Parietal lobe (tissue), 2 donors: ENCODE measurements at places on chromosomes 2 and 18. TPM values are rescaled to one million over a fixed set of nuclear protein-coding genes. Genes with fewer than 3 reads are reported as not detected.

PPP1R1C gene
- 0.94 TPM for total RNA-seq

GAREM1 gene
- 33.5 TPM for total RNA-seq

RAB12 gene
- total RNA-seq = 88.3 TPM

SCLY gene
- 19.4 TPM for total RNA-seq

LAMA3 gene
- 6.6 TPM for total RNA-seq

RIT2 gene
- 30.0 TPM for total RNA-seq

GALNT3 gene
- 7.8 TPM for total RNA-seq

CCDC68 gene
- 1.6 TPM for total RNA-seq

CCL20 gene
- not detected for total RNA-seq

PPP1R7 gene
- total RNA-seq = 35.1 TPM

CEBPZOS gene
- total RNA-seq = 26.6 TPM

MYO3B gene
- 0.94 TPM for total RNA-seq

EFR3B gene
- total RNA-seq = 69.5 TPM

STK17B gene
- total RNA-seq = 5.6 TPM

GPR39 gene
- 10.0 TPM for total RNA-seq

OTX1 gene
- total RNA-seq = 4.1 TPM

LONRF2 gene
- 87.6 TPM for total RNA-seq

CFAP210 gene
- 2.2 TPM for total RNA-seq

SCTR gene
- total RNA-seq = not detected

FAHD2B gene
- total RNA-seq = 13.1 TPM

CAPN13 gene
- total RNA-seq = 0.31 TPM

GAL3ST2 gene
- total RNA-seq = 1.3 TPM

CYRIA gene
- total RNA-seq = 199 TPM

SPDYA gene
- total RNA-seq = 5.0 TPM

ATP6V1C2 gene
- total RNA-seq = 2.8 TPM

FMNL2 gene
- total RNA-seq = 123 TPM

SLC4A3 gene
- total RNA-seq = 34.4 TPM

PLGLB2 gene
- 5.9 TPM for total RNA-seq

GAD1 gene
- total RNA-seq = 162 TPM

COL5A2 gene
- total RNA-seq = 10.3 TPM

EFHD1 gene
- total RNA-seq = 0.63 TPM

IMP4 gene
- total RNA-seq = 45.4 TPM

LRRC30 gene
- total RNA-seq = not detected

COX7A2L gene
- total RNA-seq = 113 TPM

SCN1A gene
- 29.1 TPM for total RNA-seq
